ENCODE measurements at places on chromosomes 2 and 18. TPM values are rescaled to one million over a fixed set of nuclear protein-coding genes. Genes with fewer than 3 reads are reported as not detected.

DNA sequence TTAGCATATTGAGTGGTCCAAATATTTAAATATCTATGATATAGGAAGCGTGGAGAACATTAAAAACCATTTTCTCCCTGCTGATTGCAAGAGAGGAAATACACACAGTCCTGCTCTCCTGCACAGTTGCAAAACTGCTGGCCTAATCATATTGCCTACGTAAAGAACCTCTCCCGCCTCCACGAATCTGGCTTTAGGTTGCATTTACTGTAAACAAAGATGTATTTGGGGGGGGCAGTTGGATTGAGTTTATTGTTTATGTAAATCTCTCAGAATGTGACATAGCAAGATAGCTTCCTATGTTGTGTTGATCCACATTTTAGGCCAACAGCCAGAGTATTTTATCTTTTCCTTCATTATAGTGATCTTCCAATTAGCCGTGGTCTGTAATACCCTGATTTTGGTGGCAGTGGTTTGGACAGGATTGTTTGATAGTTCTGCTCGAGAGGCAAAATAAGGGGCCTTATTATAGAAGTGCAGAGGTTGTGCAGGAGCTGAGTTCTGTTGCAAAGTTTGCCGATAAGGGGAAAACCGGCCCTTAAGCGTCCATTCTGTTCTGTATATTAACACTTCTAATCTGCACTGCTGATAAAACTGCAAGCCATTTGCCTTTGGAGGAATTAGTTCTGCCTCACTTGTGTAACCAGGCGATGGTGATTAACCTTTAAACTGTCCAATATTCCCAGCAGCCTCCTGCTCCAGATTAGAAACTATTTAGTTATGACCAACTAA, 101.6 kb upstream of the SIX3 start:
- H3K27ac ChIP-seq, result no peak overlapping the region
- peaks cover 15% of the 10 kb centered on the region for H3K4me1 ChIP-seq
- no peak for DNase-seq
- no peaks in the 10 kb centered on the region for H3K27me3 ChIP-seq

The HOXD1 gene
- not detected for total RNA-seq

GRCh38 chr18:48486754-48487153, 52.1 kb upstream of the CTIF start:
- H3K27ac ChIP-seq, result no peak overlapping the region
- no peaks in the 10 kb centered on the region for H3K27me3 ChIP-seq
- no peaks in the 10 kb centered on the region for H3K36me3 ChIP-seq
- no peaks in the 10 kb centered on the region for H3K4me1 ChIP-seq
- no peak for DNase-seq

DNA sequence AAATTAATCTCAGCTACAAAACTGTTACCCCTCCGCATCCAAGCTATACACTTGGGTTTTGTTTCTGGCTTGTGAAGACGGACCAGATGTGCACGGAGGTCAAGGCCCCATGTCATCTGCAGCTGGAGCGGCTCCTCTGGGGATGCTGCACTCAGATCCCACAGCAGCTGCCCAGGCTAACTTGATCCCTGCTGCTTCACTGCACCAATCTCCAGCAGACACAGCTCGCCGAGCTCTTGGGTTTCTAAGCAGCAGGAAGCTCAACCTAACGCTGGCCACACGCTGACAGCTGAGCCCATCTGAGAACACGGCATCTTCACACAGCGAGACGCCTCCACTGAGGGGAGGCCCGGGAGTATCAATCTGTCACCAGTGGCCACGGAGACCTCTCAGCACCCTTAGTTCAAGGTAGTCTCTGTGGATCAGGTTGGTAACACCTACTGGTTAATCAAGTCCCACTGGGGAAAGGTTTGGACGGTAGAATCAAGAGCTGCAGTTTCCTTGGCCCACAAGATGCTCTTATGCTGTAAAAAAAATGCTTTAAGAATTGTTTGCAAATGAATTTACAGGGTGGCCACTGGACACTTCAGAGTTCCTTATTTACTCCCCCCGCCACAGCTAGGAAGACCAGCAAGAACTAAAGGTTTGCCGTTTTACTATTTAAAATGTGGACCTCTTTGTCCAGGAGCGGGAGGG, 67.5 kb downstream of the EMILIN2 start:
- no peak for DNase-seq
- H3K36me3 ChIP-seq, result peaks cover 26% of the 10 kb centered on the region
- H3K4me3 ChIP-seq, result no peak overlapping the region
- H3K27ac ChIP-seq, result no peak overlapping the region

The SEC11C gene
- total RNA-seq, result 124 TPM

The PLGLB2 gene
- not detected for total RNA-seq

- no peaks in the 10 kb centered on the region for H3K36me3 ChIP-seq
- H3K4me1 ChIP-seq, result no peaks in the 10 kb centered on the region
- H3K4me3 ChIP-seq, result no peak overlapping the region
- no peak overlapping the region for H3K27ac ChIP-seq
These were observed 213.3 kb upstream of the MMADHC start for GRCh38 chr2:149800624-149801542.

GRCh38 chr18:56240405-56240804, 398.0 kb downstream of the TXNL1 start:
- H3K27ac ChIP-seq, result no peak overlapping the region
- no peaks in the 10 kb centered on the region for H3K36me3 ChIP-seq
- DNase-seq, result no peak
- H3K27me3 ChIP-seq, result no peaks in the 10 kb centered on the region
- H3K4me3 ChIP-seq, result no peak overlapping the region

DNA sequence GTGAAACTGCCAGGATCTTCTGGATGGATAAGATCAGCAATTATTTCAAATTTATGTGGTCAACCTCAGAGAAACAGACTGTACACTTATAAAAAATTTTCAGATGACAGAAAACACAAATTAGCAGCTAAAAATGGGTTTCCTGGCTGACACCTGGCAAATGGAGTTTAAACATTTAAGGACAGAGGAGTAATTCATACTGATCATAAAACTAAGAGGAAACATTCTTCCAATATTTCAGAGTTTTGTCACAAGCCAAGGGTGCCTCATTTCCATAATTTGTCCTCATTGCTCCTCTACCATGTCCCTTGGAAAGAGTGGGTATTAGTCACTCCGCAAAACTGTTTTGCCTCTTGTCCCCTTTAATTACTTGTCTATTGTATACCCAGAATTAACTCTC, 70.2 kb downstream of the TMEFF2 start:
- H3K36me3 ChIP-seq, result no peaks in the 10 kb centered on the region
- H3K27me3 ChIP-seq, result no peaks in the 10 kb centered on the region

DNA sequence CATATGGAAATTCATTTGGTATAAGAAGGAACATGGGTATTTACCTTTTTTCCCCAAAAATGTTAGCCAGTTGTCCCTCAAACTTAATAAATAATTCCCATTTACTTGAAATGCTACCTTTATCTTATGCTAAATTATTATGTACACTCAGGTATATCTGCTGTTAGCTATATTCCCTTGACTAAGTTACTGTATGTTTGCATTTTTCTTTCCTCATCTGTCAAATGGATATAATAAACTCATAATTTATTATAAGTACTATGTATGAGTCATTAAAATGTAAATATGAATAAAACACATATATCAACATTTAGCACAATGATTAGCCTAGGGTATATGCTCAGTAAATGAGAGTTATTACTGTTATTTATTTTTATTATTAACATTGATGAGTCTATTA, 117.4 kb downstream of the PMS1 start:
- H3K27me3 ChIP-seq, result no peaks in the 10 kb centered on the region
- H3K36me3 ChIP-seq, result no peaks in the 10 kb centered on the region
- no peak for DNase-seq
- H3K27ac ChIP-seq, result no peak overlapping the region

DNA sequence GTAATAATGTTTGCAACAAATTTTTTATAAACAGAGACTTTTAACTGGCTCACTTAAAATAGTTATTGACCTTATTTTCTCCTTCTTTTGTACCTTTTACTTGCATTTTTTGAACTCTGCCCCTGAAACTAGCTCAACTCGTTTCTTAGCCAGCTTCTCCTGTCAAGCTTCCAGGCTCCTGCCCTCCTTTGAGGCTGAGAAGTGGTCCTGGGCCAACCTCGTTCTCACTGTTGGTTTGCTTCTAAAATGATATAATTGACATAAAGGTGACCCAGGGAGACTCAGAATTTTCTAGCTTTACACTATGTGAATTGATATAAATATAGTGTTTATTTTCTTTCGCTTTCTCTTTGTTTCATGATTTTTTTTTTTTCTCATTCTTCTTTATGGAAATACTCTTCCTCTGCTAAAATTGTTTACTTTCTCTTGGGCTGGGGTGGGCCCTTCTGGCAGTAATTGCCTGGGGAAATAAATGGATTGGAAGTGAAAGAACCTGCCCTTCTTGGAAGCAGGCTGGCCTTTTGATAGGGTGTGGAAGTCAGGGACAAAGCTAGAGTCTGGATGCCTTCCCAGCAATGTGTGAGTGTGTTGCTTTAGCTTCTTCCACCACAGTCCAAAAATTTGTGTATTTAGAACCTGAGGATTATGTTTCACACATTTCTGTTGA, 30.7 kb downstream of the GPD2 start:
- no peak overlapping the region for H3K4me3 ChIP-seq
- peaks cover 5% of the 10 kb centered on the region for H3K4me1 ChIP-seq
- no peak for DNase-seq
- H3K27me3 ChIP-seq, result no peaks in the 10 kb centered on the region
- no peak overlapping the region for H3K27ac ChIP-seq

The SS18 gene
- total RNA-seq, result 56.7 TPM

- no peaks in the 10 kb centered on the region for H3K4me1 ChIP-seq
- peaks cover 2% of the 10 kb centered on the region for H3K36me3 ChIP-seq
- no peak overlapping the region for H3K27ac ChIP-seq
- no peaks in the 10 kb centered on the region for H3K27me3 ChIP-seq
- DNase-seq, result no peak
These were observed 33.1 kb downstream of the METTL4 start for GRCh38 chr18:2538236-2538635.

DNA sequence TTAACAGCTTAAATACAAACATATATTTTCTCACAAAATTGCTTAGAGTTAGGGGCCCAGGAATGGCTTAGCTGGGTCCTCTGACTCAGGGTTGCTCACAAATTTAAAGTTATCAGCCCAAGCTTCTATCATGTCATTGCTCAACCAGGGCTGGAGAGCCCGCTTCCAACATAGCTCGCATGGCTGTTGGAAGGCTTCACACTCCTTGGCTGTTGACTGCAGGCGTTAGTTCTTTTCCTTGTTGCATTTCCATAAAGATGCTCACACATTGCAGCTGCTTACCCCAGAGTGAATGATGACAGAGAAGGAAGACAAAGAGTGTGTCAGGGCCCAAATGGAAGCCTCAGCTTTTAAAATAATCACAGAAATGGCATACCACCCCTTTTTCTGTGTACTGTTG, 62.9 kb upstream of the TFPI start:
- H3K4me1 ChIP-seq, result no peaks in the 10 kb centered on the region
- DNase-seq, result no peak
- no peak overlapping the region for H3K4me3 ChIP-seq
- no peak overlapping the region for H3K27ac ChIP-seq

The ADD2 gene
- 0.08 TPM for total RNA-seq

- H3K27me3 ChIP-seq, result no peaks in the 10 kb centered on the region
- peaks cover 4% of the 10 kb centered on the region for H3K36me3 ChIP-seq
- H3K27ac ChIP-seq, result no peak overlapping the region
- H3K4me1 ChIP-seq, result no peaks in the 10 kb centered on the region
- H3K4me3 ChIP-seq, result no peak overlapping the region
These were observed 24.6 kb downstream of the COX7A2L start for GRCh38 chr2:42336361-42336965.

- peaks cover 15% of the 10 kb centered on the region for H3K4me1 ChIP-seq
- no peak overlapping the region for H3K4me3 ChIP-seq
- no peak for DNase-seq
- peaks cover 12% of the 10 kb centered on the region for H3K36me3 ChIP-seq
- H3K27ac ChIP-seq, result no peak overlapping the region
These were observed 11.2 kb downstream of the SLC66A2 start for GRCh38 chr18:79940126-79940813.

The C1QL2 gene
- total RNA-seq, result not detected

The RAB17 gene
- 1.1 TPM for total RNA-seq

GRCh38 chr2:70519453-70519852, 34.2 kb downstream of the TGFA start:
- H3K36me3 ChIP-seq, result no peaks in the 10 kb centered on the region
- H3K27me3 ChIP-seq, result no peaks in the 10 kb centered on the region
- no peak for DNase-seq
- peaks cover 11% of the 10 kb centered on the region for H3K4me1 ChIP-seq
- H3K4me3 ChIP-seq, result no peak overlapping the region
- no peak overlapping the region for H3K27ac ChIP-seq

The APCDD1 gene
- not detected for total RNA-seq

The GALNT1 gene
- total RNA-seq, result 56.5 TPM

The G6PC2 gene
- not detected for total RNA-seq

The CRYGD gene
- total RNA-seq, result not detected

The GALNT5 gene
- 0.05 TPM for total RNA-seq

GRCh38 chr2:212708355-212708754, 169.8 kb upstream of the ERBB4 start:
- H3K4me1 ChIP-seq, result no peaks in the 10 kb centered on the region
- H3K27ac ChIP-seq, result no peak overlapping the region
- no peaks in the 10 kb centered on the region for H3K36me3 ChIP-seq
- no peak overlapping the region for H3K4me3 ChIP-seq
- DNase-seq, result no peak
- H3K27me3 ChIP-seq, result no peaks in the 10 kb centered on the region

The CXCR1 gene
- not detected for total RNA-seq

The LONRF2 gene
- total RNA-seq, result 0.03 TPM

DNA sequence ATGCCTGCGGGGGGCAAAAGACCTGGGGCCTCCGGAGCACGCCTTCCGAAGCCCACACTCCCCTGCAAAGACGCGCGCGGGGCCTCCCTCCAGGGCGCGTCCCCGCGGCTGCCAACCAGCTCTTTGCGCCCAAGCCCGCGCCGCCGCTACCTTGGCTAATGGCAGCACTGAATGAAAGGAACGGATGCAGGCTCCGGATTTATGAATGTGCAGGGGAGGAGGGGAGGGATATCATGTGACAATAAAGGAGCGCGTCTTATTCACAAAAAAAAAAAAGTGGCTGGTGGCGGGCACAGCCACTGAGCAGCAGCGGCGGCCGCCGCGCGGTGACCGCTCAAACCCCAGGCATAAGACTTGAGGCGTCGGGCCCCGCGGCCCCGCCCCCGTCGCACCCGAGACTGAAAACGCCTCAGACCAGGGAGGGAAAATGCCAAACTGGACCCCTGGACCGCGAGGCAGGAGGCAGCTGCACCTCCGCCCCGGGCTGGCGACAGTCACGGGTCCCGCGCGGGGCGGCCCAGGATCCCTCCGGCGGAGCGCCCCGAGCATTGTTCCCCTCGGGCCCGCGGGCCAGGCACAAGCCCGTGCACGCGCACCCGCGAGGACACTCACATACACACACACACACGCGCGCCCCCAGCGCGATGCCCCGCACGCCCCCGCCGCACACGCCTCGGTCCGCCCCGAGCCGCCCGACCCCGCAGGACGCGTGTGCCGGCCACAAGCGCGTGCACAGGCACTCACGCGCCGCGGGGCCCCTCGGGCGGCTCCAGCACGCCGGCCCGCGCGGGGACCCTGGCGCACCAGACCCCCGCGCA, 1.6 kb downstream of the SPRED2 start:
- no peak for DNase-seq
- no peaks in the 10 kb centered on the region for H3K27me3 ChIP-seq
- no peak overlapping the region for H3K27ac ChIP-seq
- no peaks in the 10 kb centered on the region for H3K36me3 ChIP-seq

The CCL20 gene
- 5.5 TPM for total RNA-seq

All from GM12878 (cell line).